ENCODE measurements at places on chromosomes 16 and 17.

GRCh38 chr17:7552621-7553051 is 3.8 kb downstream of the TNFSF12 start:
- no peak for DNase-seq

- no peak for DNase-seq
Measured at GRCh38 chr16:4678596-4678995, 14.8 kb upstream of the NUDT16L1 start.

GRCh38 chr16:72362973-72363372 is 191.0 kb upstream of the PMFBP1 start:
- DNase-seq, result peak; percentile 33

DNA sequence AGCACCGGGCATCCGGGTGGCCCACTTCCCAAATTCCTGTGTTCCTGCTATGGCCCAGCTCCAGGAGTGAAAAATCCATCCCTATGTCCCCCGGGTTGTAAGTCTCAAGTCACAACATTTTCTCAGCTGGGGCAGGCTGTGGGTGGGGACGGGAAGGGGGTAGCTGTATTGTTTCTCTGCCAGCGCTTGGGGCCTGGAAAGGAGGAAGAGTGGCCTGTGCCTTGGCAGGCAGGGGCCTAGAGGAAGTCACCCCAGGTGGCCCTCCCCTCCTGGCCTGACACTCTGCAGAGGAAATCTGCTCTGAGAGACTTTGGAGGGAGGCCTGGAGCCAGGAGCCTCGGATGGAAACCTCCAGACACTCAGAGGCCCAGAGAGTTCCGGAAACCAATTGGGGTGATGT is 10.6 kb upstream of the SCN4A start:
- DNase-seq, result no peak

- DNase-seq, result no peak
Measured at GRCh38 chr16:35185366-35186044, 1726.1 kb downstream of the TP53TG3F start.

GRCh38 chr16:64627781-64628180 is 494.1 kb downstream of the CDH11 start:
- no peak for DNase-seq

GRCh38 chr17:71168053-71168741 is 952.6 kb upstream of the SOX9 start:
- DNase-seq, result no peak

DNA sequence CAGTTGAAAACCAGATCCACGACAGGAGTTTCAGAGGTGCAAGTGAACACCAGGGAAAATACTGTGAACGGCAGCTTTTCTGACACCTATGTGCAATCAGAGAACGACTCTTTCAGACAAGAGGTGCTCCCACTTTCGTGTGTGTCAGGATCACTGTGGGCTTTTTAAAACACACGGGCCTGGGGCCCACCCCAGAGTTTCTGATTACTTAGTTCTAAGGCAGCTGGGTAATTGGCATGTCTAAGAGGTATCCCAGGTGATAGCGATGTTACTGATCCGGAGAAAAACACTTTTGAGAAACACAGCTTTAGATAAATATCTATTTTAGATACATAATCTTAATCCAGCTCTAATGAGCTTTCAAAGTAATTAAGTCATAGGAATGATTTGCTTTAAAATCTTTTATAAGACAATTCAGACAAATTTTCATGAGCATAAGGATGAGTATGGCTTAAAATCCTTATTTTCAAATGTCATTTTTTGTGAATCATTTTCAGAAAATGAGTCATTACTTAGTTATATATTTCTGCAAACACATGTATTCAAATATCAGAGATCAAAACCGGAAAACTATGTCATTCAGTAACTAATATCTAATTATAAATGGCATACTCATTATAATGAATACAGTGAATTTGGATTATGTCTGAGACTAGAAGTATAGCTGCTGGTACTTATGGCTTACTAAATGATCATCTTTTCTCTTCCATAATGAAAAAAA is 217.9 kb upstream of the PSMD7 start:
- no peak for DNase-seq

- DNase-seq, result no peak
Measured at GRCh38 chr16:2726923-2727322, 6.9 kb upstream of the PRSS27 start.

DNA sequence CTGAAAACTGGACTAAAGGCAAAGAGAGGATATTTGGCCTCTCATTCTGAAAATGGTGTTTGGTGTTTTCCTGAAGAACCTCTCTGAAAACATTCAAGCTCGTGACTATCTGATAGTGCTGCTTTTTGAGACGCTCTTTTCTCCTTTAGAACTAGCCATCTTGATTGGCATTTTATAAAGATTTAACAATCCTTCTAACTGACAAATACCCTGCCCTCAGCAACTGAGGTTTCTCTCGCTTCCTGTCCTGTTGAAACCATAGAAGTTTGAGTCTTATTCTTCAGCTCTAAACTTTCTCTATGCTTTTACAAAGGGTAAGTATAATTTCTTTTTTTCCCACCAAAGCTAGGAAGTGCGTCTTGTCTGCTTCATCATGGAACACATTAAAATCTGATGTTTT is 13.3 kb downstream of the CNEP1R1 start:
- no peak for DNase-seq

DNA sequence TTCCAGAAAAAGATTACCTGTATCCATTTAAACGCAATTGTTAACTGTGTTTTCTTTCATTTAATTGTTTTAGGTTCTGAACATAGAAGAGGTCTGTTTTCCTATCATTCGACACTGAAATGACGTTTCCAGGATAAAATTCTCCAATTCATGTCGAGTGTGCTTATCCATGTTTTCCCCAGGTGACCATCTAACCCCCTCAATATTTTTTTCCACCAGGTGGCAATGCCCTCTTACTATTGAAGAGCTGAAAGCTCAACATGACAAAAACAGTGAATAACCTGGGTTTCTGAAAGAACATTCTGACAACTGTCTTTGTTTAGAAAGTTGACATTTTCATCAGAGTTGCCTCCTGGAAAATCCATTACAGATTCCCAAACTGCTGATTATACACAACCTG is 948.7 kb downstream of the KCNJ2 start:
- DNase-seq, result peak; percentile 55

GRCh38 chr16:318628-319027 is 33.9 kb downstream of the AXIN1 start:
- no peak for DNase-seq

GRCh38 chr16:70430667-70431536 is 8.0 kb downstream of the ST3GAL2 start:
- DNase-seq, result peak; percentile 56
